ENCODE measurements at places on chromosomes 2 and 18.
A peak's percentile ranks its signal among the peaks of the same experiment; 100 is the strongest.

- DNase-seq: no peak
Observed at GRCh38 chr18:70249118-70249517, 39.7 kb upstream of the SOCS6 start.

- DNase-seq: no peak
Observed at GRCh38 chr2:58032016-58032763, 14.4 kb upstream of the VRK2 start.

DNA sequence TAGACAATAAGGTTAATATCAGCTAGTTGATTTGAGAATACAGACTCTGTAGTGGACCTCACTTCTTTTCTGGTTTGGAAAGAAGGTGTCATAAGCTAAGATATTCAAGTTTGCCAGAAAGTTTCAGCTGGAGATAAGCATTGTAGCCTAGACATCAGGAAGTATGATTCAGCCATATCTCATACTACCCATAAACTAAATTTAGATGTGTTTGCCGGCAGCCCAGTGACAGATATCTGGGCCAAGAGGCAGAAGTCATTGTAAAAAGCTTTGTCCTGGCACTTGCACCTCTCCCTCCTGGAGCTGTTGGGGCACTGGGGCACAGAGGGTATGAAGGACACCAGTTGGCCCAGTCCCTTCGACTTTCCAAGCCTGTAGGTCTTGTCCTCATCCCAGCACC lies 128.0 kb downstream of the EPHA4 start:
- DNase-seq: no peak

GRCh38 chr2:190069936-190070696 lies 7.6 kb upstream of the MSTN start:
- DNase-seq: peak; percentile 2

DNA sequence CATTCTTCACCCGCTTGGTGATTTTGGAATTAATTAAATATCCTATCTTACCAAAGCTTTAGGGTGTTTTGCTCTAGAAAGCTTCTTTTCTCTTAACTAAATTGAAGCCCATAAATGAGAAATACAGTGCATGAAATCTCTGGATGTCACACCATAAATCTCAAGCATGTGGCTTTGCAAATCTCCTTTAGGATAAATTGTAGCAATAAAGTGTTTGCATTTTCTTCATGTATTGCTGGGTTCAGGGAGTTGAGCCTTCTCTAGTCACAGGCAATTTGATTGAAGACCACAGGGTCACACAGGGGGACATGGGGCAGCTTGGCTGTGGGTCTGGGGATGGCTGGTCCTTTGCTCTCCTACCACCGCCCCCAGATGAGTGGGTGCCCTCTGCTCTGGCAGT lies 364.2 kb downstream of the CLIP4 start:
- no peak for DNase-seq

DNA sequence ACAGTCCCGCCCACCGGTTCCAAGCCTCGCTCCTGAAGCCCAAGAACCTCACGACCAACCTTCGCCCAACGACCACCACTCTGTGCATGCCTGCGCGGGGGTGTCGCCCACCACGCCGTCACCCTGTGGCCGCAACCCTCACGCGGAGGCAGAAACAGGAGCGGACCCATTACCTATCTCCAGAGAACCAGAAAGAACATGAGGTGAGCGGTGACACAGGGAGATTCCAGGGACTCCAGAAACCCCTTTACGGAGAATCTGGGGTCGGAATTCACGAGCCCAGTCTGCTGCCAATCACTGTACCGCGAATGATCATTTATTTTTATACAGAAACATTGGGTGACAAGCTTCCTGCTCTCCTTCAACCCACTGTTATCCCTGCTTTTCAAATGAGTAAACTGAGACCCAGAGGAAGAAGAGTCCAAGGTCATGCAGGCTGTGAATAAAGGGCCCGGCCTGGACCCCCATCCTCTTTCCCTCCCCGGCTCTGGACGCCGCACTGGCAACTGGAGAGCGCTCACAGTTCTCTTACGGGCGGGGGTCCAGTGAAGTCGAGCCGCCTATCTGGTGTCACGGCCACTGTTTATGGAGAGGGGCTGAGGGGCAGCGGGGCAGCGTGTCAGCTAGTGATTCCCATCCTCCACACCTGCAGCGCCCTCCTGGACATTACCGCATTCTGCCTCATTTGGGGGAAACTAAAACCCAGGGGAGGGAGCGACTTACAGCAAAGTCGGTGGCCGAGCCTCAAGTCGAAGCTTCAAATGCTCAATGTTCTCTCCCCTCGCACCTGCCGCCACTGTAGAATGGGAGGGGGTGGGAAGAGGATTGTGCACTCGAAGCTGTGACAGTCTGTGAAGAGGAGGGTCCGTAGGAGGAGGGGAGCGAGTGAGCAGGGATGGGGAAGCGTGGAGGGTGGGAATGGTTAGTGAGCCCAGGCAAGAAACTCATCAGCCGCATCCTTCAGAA lies 723 bp upstream of the SLC30A3 start:
- DNase-seq: no peak

DNA sequence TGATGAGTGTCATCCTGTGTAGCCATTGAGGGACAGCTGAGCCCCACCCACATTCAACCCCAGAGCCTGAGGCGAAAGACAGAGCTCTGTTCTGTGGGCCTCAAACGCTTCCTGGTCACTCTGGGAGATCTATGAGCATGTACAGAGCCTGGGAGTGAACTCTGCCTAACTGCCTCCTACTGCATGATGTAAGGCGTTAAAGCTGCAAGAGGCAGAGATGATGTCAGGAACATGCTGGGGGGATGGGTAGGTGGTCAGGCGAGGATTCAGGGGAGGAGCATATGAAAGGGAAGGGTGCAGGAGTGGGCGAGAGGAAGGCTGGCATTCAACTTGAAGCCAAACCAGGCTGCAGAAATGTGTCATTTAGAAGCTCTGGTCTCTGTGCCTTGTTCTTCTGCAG lies 181.0 kb downstream of the TFCP2L1 start:
- DNase-seq: no peak

DNA sequence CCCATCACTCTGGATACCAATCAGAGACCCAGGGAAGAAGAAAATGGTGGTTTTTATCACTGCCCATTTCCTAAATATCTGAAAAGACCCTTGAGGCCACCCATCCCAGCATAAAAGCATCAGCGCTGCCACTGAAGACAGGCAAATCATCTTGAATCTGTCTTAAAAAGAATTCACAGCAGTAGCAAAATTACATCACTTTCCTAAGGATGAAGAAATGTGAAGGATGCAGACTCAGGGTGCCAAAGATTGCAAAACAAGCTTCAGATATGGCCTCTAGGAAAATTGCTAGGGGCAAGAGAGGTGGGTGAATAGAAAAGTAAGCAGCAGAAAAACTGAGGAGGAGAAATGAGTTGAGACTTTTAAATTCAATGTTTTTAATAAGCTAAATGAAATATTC lies 70.0 kb downstream of the SLC25A12 start:
- no peak for DNase-seq

DNA sequence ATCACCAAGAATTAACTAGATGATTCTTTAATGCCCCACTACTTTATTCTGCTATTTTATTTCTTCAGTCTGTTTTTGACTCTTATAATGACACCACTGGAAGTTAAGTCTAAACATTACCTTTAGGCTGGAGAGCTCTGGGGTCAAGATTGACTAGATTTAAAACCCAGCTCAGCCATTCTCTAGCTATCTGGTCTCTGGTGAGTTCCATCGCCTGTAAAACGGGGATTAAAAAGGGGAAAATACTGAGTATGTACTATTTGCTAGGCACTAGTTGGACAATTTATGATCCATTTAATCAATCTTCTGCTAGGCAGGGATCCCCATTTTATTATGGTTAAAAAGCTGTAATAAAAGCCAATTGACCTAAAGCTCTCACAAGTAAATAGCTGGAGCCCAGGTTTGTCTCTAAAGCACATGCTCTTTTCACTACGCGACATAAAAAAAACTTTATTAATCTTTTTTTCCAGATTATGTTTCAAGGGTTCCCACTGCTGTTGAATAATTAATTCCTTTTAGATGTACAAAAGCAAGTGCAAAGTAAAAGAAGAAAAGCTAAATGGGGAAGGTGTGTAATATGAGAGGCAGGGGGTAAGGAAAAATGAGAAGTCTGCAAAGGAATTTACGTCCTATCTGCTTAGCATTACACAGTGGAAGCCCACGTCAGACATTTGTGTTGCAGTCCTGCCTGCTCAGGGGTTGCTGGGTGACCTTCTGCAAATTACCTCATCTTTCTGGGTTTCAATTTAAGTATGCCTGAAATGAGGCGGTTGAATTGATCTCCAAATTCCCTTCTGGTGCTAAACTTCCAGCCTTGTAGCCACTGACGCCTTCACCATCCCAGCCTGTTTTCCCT lies 918 bp upstream of the NABP1 start:
- peak; percentile 31 for DNase-seq

DNA sequence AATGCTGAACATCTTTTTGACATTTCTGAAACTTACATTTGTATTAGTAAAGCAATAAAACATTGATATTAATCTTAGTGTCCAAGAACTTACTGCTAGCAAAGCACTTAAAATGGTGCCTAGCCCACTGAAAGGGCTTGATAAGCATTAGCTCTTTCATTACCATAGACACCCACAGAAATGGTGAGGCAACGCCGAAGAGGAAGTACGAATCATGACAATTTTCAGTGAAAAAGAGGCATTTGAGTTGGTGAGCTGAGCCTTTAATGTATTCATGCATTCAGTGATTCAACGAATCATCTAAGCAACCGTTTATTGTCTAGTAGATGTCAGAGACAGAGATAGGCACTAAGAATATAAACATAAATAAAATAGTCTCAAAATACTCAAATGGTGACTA lies 101.1 kb downstream of the PIGN start:
- DNase-seq: no peak

- DNase-seq: no peak
Observed at GRCh38 chr18:26511339-26512071, 36.8 kb downstream of the KCTD1 start.

GRCh38 chr2:98247383-98247782 lies 98.9 kb upstream of the CNGA3 start:
- no peak for DNase-seq

DNA sequence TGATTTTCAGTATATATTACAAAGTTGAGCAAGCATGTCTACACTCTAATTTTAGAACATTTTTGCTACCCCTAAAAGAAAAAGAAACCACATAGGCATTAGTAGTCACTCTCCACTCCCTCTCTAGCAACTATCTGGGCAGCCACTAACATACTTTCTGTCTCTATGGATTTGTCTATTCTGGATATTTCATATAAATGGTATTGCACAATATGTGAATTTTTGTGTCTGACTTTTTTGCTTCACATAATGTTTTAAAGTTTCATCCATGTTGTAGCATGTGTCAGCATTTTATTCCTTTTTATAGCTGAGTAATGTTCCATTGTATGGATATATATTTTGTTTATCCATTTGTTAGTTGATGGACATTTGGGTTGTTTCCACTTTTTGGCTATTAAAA lies 232.5 kb upstream of the CTAGE1 start:
- DNase-seq: no peak

DNA sequence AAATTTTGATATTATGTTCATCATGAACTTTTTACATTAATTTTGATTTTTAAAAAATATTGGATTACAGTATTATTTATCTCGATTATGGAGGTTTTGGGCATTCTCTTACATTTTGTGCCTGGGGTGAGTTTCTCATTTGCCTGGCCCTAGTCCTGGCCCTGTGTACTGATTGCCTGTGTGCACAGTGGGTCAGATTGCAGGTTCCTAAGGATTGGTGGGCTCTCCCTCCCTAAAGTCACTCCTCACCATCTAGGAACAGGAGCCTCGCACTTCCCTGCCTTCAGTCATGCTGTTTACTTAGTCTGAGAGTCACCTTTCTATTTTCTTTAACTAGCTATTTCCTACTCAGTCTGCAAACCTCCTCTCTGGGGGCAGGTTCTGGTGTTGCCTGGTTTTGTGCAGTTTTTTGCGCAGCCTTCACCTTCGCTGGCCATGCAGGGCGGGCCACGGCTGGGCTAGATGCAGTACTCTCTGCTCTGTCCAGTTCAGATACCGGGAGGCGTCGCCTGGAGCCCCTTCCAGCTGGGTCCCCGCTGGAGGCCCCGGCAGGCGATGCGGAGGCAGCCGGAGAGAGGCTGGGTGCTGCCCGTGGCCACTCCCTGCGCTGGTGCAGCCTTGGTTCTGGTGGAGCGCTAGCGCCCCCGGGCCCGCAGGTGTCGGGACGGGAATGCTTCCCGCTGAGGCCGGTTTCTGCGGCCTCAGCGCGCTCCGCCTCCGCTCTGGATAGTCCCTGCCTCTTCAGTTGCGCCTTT lies 23.3 kb upstream of the MC5R start:
- DNase-seq: peak; percentile 10

DNA sequence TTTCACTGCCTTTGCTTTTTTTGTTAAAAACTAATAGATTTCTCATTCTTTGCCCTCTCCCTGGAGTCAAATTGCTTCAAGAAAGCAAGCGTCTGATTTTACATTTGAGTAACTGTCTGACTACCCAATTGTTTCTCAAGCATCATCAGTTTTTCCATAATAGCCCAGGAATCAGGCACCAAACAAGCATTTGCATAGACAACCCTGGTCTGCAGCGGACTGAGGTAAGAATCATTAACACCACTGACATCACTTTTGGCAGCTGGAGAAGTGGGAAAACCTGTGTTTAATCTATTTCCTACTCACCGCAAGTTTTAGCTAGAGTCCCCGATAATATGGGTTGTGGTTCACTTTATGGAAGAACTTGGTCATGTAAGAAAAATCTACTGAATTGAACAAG lies 55.7 kb downstream of the IRS1 start:
- DNase-seq: no peak

- no peak for DNase-seq
Observed at GRCh38 chr2:8671802-8672201, 10.1 kb upstream of the ID2 start.
